ENCODE measurements at places on chromosomes 7 and 10.
A peak's percentile ranks its signal among the peaks of the same experiment; 100 is the strongest.

- no peak for DNase-seq
Observed at GRCh38 chr7:135277161-135277560, 43.5 kb downstream of the STRA8 start.

- DNase-seq, result no peak
Observed at GRCh38 chr10:101290881-101291280, 61.6 kb upstream of the LBX1 start.

DNA sequence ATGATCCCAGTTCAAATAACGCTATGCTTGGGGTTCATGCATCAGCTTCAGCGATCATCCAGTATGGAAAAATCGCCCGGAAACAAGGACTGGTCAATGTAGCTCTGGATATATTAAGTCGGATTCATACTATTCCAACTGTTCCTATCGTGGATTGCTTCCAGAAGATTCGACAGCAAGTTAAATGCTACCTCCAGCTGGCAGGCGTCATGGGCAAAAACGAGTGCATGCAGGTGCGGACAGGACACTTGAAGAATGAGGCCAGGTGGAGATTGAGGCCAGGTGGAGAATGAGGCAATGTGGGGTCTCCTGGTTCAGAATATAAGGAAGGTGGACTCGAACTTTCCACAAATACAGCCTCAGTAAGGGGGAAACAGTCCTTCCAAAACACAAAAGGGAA is 105.8 kb downstream of the TRRAP start:
- DNase-seq, result no peak

DNA sequence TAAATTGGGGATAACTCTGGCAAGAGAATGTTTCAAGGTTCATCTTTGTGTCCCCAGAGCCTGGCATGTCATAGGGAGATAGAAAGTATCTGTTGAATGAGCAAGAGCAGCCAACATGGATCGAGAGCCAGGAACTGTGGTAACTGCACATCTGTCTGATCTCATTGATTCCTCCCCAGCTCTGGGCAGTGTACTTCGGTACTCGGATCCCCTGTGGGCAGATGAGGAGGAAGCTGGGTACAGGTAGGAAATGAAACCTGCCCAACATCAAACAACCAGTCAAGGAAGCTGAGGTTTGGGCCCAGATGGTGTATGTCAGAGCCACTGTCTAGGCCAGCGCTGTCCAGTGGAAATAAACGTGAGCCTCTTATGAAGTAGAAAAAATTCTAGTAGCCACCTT is 76.4 kb downstream of the GRK5 start:
- no peak for DNase-seq

GRCh38 chr7:26284995-26285632 is 6.5 kb upstream of the SNX10 start:
- DNase-seq, result peak; percentile 61

GRCh38 chr10:44102726-44103255 is 282.1 kb downstream of the CXCL12 start:
- no peak for DNase-seq

- no peak for DNase-seq
Observed at GRCh38 chr7:30906515-30907240, 5.0 kb upstream of the AQP1 start.

GRCh38 chr7:27146491-27147198 is 929 bp downstream of the HOXA6 start:
- no peak for DNase-seq

- no peak for DNase-seq
Observed at GRCh38 chr10:47159361-47160260, 140.4 kb upstream of the GDF10 start.

DNA sequence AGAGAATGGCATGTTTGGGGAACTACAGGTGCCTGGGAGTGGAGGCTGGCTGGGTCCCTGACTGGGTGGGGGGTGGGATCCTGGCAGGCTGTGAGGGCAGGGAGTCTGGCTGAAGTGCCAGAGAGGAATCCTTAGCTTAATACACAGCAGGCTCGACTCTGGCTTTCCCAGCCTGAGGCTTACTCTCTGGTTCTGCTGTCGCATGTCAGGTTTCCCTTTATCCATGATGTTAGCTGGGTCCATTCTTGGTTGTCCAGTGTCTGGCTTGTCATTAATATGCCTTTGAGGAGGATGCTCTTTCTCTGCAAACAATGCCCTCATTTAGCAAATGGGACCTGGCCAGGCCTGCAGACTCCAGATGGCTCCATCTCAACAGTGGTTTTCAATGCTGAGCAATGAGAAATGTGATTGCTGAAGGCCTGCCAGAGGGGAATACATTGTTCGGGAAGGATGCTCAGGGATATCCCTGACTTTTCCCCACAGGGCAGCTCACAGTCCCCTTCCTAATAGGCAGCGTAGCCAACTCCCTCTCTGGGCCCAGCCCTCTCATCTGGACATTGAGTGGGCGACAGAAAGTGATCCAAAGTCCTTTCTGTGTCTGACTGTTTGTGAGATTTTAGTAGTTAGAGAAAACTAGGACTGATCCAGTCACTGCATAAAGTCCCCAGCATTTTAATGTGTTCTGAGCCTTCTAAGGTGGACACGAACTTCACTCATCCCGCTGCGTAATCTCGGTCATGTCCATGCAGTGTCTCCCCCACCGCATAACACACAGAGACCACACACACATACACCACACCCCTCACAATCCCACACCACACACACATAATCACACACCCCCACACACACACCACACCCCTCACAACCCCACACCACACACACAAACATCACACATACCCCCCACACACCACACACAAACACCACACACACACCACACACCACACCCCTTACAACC is 124.9 kb downstream of the ANLN start:
- DNase-seq, result no peak

- no peak for DNase-seq
Observed at GRCh38 chr7:93036807-93037206, 81.0 kb downstream of the SAMD9 start.

All from HCT116 (cell line).